T-helper 1 cell (primary cell): ENCODE measurements at places on chromosomes 3 and 15.

DNA sequence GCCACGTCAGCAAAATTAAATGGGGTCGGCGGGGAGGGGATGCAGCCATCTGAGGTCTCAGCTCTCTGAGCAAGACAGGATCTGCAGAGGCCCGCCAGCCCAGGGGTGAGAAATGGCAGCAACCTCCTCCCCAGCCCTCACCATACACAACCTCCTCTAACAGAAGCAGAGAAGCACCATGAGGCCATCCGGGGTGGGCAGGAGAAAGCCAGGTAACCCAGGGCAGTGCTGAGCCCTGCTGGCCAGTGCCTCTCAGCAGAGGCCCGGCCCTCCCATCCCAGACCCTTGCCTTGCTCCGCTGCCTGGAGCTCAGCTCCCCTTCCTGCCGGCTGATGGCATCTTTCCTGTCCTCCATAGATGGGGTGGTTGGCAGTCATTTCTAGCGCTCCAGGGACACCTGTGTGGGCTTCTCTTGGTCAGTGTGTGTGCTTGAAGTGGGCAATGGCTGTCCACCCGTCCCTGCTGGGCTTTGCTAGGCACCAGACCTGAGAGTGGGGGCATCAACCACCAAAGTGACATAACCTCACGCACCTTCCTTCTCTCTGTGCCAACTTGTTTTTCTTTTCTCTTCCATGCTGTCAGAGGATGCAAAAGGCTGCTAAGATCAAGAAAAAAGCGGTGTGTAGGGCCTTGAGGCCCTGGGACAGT, 175.8 kb downstream of the NSMCE3 start:
- no peak for DNase-seq

GRCh38 chr3:67468511-67468910, 185.9 kb downstream of the SUCLG2 start:
- DNase-seq: no peak

DNA sequence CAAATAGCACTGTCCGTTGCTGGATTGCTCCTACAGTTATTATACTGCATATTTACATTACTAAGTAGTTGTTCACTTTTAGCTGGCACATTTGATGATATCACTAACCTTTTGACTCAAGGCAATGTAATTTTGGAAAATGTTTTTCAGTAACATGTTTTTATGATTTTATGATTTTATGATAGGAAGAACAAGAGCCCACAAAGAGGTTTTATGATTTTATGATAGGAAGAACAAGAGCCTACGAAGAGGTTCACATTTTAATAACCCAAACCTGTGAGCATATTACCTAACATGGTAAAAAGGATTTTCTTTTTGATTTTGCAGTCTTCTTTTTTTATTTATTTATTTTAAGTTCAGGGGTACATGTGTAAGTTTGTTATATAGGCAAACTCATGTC, 172.3 kb upstream of the TPM1 start:
- DNase-seq: no peak

GRCh38 chr3:41199866-41200668, 762 bp downstream of the CTNNB1 start:
- peak; percentile 28 for DNase-seq

DNA sequence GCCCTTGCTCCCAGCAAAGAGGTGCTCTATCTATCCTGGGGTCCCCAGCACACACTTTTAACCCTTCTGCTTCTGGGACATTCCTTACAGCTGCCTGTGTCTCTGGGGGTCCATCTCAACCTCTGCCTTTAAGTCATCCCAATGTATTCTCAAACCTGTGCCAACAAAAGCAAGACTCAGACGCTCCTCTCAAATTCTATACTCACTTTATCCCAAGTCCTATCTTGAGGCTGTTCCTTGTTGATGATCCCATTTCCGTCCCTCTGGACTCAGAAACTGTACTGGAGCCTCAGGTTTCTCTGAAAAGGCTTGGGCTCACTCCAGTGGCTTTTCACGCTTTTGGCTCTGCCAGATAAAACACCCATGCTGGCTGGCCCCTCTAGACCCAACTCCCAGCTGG, 69.7 kb downstream of the XXYLT1 start:
- DNase-seq: no peak

DNA sequence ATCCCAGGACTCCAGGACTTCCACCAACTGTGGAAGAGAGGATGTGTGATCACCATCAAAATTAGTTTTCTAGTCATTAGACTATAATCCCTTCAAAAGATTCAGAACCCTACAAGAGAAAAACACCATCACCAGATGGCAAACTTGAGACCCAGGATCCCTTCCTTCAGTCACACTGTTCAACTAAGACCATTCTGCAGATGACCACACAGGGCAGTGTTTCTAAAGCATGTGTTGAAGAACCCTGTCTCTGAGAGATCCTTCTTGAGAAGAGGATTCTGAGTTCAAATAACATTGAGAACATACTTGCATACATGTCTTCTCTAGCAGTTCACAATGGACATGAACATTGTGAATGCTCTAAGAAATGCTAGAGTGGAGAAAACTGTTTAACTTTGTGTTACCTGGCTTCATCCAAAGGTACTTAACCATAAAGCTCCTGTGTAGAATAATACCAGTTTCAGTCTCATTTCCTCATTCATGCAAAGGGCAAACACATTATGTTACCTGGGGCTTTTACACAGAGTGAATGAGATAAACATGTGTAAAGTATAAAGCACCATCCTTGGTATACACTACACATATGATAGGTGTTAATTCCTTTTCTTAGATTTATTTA, 2.4 kb upstream of the ADGRG7 start:
- DNase-seq: no peak

DNA sequence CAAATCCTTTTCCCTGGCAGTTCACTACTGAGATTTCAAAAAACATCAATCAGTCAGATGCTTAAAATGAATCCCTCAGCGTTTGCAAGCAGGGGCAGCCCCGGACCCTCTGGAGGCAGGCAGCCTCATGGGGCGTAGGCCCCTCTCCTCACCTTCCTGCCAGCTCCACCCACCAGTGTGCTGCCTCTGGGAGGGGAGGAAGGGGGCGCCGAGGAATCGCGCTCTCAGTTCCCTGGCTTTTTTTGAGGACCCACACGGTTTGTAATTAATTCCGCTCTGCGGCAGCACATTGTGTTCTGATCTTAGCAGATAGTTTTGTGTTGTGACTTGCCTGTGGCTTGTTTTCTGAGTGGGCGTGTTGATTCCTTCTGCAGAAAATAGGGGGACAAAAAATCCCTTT, 159.9 kb downstream of the KLF13 start:
- no peak for DNase-seq

GRCh38 chr3:126472277-126473006, 3.2 kb downstream of the ZXDC start:
- DNase-seq: no peak

DNA sequence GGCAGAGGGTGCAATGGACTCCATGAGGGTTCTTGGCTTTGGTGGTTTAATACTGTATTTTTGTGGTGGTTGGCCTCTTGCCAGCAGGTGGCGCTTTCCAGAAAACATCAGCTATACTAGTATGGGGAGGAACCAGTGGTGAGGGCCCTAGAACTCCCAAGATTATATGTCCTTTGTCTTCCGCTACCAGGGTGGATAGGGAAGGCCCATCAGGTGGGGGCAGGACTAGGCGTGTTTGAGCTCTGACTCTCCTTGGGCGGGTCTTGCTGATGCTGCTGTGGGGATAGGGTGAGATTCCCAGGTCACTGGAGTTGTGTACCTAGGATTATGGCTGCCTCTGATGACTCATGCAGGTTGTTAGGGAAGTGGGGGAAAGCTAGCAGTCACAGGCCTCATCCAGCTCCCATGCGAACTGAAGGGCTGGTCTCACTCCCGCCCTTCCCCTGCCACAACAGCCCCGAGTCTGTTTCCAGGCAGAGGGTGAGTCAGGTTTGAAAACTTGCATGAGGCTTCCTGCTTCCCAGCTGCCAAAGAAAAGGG, 357.7 kb downstream of the OTOL1 start:
- no peak for DNase-seq

DNA sequence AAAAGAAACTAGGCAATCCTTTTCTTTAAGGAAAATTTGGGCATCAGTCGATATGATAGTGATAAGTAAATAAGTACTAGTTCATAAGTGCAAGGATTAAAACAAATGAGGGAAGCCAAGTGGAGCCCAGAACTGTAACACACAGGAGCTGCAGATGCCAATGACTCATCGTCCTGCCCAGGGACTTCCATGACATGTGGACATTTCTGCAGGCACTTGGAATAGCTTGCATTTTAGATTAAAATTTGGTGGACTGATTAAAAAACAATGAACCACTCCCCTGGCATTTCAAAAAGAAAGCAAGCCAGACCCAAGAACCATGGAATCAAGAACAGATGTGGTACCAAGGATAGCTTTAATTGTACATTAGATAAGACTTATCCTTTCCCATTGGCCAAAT, 2.9 kb downstream of the SAMD7 start:
- no peak for DNase-seq

DNA sequence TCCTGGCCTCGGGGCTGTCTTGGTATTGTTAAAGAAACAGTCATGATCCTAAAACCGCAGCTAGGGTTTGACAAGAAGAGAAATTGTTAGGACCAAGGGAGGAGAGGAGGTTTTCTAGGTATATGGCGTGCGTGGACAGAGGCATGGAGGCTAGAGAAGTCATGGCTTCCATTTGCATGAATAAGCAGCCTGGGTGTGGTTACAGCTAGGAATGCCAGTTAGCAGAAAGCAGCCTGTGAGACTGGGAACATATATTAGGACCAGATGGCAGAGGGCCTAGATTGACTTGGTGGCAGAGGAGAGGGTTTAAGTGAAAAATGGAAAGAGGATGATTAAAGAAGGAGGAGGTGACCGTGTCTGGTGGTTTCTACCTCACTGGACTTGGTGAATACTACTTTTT, 573.6 kb upstream of the ARRDC4 start:
- no peak for DNase-seq

DNA sequence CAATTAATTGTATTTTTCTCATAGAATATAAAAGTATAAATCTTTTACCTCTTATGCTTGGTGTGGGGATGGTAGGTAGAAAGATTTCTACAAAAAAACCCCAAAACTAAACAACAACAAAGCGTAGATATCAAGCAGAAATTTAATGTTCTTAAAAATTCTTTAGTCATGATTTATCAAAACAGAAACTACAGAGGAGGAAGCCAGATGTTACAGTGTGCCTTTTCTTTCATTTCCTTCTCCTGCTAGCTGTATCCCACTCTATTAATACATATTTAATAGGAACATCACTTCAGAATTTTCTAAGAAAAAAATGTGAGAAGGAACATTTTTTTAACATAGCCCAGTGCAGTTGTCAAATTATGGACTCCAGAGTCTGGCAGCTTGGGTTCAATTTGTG, 420.6 kb downstream of the TUSC7 start:
- DNase-seq: no peak

- no peak for DNase-seq
These were observed 611.2 kb upstream of the CFAP20DC start for GRCh38 chr3:59660852-59661625.

- DNase-seq: no peak
These were observed 11.7 kb downstream of the GLYCTK start for GRCh38 chr3:52299247-52299878.

DNA sequence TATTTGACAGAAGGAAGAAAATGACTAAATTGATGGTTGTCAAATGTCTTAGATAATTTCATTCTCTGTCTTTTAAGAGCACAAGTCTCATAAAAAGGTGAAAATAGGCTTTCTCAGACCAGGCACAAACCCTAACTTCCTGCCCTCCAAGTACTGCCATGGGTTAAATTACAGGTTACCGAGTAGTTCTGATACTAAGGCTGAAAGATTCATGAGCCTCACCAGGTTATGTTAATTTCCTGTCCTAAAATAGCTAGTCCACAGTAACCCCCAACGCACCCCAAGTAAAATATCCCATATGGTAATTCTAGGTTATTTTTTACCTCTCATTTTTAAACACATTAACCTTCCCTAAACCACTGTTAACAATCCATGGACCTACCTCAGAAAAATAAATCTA, 42.0 kb downstream of the GSK3B start:
- DNase-seq: no peak

DNA sequence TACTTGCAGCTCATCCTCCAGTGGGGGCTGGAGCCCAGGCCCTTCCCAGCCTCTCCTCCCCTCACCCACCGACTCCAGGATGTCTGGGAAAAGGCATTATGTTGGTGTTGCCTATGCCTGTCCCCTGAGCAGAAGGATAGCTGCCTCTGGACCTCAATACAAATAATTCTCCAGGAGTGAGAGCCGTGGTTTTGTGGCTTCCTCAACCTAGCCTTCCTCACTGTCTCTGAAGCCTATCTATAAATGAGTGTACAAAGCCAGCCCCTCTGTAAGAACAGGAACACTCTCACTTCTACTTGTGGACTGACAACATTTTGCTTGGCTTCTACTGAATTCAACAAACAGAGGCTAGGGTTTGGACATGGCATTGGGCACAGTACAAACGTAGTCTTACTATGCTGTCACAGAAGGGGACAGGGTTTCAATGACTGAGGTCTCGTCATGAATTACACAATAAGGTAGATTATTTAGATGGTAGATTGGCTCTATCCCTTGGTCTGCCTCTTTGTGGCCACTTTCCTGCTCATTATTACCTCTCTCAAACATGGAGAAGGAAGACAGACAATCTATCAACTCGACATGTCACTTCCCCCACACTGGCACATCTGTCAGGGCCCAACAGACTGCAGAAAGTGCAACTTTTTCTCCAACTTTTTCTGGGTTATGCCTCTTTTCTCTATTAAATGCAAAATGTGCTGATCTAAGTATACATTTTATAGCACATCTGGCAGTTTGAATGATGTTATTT, 82.8 kb upstream of the MEX3B start:
- DNase-seq: peak; percentile 12

- no peak for DNase-seq
These were observed 108.5 kb downstream of the ZIC4 start for GRCh38 chr3:147297761-147298350.

DNA sequence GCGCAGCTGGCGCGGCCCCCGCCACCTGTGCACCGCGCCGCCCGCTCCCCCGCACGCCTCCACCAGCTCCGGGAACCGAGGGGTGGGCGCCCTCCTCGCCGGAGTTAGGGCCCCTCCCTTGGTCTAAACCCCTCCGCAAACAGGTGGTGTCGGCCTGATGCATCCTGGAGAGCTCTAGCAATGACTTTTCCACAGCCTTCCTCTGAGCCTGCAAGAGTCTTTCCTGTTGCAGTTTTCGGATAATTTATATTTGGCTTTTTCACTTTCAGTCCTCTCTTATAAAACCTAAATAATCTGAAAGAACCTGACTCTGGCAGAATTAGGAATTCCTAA, 334 bp upstream of the IGSF11 start:
- no peak for DNase-seq
